Neural progenitor cell (in vitro differentiated cells): ENCODE measurements at places on chromosomes 7 and 10. TPM values are rescaled to one million over a fixed set of nuclear protein-coding genes. Genes with fewer than 3 reads are reported as not detected.

Gene SEMA3E
- total RNA-seq, result 2.0 and 5.5 TPM in 2 replicates

Gene GLI3
- 32.0 and 33.0 TPM in 2 replicates for total RNA-seq

Gene ZNF488
- not detected in 2 replicates for total RNA-seq

Gene MMS19
- 127 and 216 TPM in 2 replicates for total RNA-seq

Gene NKX1-2
- total RNA-seq, result not detected in 2 replicates

Gene TSPAN33
- 34.5 and 52.7 TPM in 2 replicates for total RNA-seq

Gene SYT15
- total RNA-seq, result 0.15 and 0.17 TPM in 2 replicates

Gene GATA3
- 0.09 TPM in 1 of 2 replicates, not detected in the other for total RNA-seq

Gene AGBL3
- total RNA-seq, result 0.58 and 2.1 TPM in 2 replicates

Gene GIMAP1
- not detected in 2 replicates for total RNA-seq

Gene GPR85
- total RNA-seq, result 1.2 and 3.0 TPM in 2 replicates

Gene BAIAP2L1
- total RNA-seq, result 29.5 and 35.1 TPM in 2 replicates

Gene TMEM213
- not detected in 2 replicates for total RNA-seq

Gene OR2A2
- total RNA-seq, result not detected in 2 replicates

DNA sequence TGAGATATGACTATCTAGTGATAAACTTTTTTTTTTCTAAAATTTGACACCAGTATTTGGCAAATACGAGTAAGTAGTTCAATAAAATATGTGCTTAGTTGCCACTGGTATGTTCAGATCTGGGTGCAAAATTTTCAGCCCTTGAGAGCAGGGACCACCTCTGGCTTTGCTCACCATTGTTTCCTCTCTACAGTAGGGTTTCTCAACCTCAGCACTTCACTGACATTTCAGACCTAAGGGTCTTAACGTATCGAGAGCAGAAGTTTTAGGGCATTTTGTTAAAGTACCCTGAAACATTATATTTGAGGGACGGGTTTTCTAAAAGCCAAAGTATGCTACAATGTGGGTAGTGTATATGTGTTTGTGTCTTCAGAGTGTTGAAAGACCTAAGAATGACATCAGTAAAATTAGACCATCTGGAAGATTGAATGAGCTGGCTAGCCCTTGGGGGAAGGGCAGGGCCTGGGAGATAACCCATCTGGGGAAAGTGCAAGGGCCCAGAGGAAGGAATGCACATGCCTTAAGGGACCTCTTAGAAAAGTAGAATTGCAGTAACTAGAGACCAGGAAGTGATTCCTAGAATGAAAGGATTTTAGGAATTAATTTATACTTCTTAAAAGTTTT is 11.8 kb downstream of the BZW2 start:
- DNase-seq, result peak; percentile 59

DNA sequence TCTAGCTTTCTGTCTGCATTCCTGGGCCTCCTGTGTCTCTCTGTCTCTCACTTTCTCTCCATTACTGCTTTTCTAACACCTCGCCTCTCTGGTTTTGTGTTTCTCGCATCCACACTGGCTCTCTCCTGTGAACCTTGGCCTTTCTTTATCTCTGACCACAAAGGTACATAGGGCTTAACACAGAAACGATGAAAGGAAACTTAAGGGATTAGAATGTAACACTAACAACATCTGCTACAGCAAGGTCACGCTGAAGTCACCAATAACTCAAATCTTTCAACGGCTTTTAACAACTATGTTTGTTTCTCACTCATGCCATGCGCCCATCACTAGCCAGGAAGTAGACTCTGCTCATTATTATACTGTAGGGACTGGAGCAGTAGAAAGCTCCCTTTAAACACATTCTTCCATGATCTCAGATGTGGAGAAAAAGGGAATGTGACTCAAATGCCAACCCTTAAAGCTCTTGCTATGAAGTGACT is 9.3 kb upstream of the OR6V1 start:
- no peak for DNase-seq

DNA sequence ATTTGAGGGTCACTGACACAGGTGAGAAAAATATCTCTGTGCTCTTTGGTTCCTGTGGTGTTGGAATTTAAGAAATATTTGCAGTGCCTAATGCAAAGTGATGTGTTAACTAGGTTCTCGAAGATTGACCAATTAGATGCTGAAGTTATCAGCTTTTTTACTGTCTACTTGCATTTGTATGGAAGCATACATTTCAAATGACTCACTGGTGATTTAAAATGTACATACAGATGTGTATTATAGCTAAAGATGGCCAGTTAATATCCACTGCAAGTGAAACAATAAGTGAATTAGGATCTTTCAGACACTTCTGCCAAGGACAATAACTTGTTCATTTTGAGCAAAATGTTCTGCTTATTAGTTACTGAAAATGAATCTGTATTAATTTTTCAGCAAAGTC is 205.0 kb downstream of the FANK1 start:
- DNase-seq, result no peak

DNA sequence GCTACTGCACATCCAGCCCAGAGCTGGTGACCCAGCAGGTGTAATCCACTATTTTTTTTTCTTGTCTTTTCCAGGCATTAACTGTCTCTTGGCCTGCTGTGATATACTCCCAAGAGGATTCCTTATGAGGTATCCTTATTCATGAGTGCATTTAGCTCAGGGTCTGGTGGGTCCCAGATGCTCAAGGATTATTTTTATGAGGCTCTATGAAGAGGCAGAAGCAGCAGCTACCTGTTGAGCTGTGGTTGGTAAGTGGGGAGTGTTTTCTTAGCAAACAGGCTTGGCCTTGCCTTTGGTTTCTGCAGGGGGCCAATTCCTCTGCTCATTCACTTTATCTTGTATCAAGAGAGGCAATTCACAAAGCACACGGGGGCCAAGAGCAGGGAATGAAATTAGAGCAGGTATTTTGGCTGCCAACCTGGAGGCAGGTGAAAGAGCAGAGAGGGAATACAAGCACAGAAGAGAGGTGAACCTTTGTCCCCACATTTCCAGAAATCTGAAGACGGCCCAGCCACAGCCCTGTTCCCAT is 221.6 kb downstream of the TMEM178B start:
- no peak for DNase-seq

GRCh38 chr10:4819707-4820106 is 6.3 kb upstream of the AKR1E2 start:
- no peak for DNase-seq

DNA sequence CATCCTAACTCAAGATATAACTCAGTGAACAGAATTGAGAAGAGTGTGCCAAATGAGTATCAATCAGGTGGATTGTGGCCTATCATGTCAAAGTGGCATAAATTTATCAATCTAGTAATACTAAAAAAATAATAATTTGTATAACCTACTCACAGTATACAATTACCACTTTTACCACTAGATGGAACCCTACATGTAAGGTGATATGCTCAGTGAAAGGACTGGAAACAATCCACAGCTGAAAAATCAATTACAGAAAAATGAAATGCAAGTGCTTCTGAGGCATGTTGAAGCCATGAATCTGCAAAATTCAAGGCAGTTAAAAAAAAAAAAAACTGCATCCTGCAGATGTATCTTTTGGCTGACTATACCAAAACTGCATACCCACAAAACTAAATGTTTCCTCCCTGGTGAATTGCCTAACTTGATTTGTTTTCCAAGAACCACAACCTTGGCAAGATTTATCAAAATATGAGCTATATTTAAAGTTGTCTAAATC is 13.9 kb downstream of the ARHGAP19 start:
- peak; percentile 35 for DNase-seq

- DNase-seq, result peak; percentile 85
These were observed at the start of gene PALD1 for GRCh38 chr10:70478191-70479164. Gene PALD1, plus strand, starts transcription at chr10:70478767. Its CDS starts 47,185 bp downstream, at chr10:70525952.

GRCh38 chr7:16841681-16842080 is 36.9 kb upstream of the AGR2 start:
- no peak for DNase-seq

GRCh38 chr7:48269066-48269465 is 97.8 kb downstream of the ABCA13 start:
- DNase-seq, result no peak

GRCh38 chr7:32044739-32045138 is 25.5 kb downstream of the PDE1C start:
- DNase-seq, result no peak

DNA sequence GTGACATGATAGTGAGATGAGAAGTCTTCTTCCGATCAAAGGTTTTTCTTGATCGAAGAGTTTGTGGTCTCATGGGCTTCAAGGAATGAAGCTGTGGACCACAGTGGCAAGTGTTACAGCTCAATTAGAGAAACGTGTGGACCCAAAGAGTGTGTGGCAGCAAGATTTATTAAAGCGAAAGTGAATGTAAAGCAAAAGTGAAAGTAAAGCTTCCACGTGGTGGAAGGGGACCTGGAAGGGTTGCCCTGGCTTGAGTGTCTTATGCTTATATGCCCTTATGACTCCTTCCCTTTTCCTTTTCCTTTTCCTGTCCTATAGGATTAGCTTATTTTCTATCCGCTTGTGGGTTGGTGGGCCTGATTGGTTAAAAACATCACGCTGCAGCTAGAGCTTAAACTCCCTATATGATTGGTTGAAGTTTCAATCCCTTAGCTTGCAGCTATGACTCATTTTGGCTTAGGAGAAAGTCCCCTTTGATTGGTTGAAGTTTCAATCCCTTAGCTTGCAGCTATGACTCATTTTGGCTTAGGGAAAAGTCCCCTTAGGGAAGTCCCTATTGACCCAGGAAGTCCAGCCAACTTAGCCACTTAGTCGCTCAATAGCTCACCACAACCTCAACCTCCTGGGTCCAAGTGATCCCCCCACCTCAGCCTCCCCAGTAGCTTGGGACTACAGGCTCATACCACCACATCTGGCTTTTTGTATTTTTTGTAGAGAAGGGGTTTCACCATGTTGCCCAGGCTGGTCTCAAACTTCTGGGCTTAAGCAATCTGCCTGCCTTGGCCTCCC is 34.7 kb downstream of the MRPS24 start:
- DNase-seq, result no peak

GRCh38 chr7:140673774-140674155 is 1.0 kb downstream of the ADCK2 start:
- no peak for DNase-seq

DNA sequence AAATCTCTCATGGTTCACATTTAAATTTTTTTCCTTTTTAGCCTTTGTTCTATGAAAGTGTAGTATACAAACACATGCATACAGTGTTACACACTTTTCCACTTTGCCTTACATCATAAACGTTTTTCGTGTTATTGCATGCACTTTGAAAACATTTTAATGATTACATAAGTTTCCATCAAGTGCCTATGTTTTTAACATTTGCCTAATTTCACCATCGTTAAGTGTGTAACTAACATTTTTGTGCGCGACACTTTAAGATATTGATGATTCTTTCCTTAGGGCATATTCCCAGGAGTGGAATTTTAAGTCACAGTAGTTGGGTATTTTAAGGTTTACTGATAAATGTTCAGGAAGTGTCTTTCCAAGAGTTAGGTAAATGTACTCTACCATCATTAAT is 1.5 kb upstream of the FRAT2 start:
- DNase-seq, result no peak

DNA sequence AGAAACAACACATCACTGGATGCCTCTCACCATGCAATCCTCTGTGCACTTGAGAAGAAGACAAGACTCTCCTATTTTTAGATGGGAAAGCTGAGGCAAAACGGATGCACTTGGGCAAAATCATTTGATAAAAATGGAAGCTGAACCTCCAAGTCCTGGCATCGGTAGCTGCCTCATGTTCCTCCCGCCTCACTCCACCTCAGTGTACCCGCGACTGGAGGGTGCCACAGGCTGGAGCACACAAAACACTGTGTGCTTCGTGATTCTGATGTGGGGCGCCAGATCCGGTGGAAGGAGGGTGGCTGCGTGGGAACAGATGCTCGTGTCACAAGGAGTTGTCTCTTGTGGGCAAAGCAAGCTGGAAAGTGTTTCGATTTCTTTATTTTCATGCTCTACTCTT is 41.3 kb downstream of the TAS2R41 start:
- no peak for DNase-seq

- DNase-seq, result no peak
These were observed 314.3 kb upstream of the PRKCQ start for GRCh38 chr10:6894405-6894804.

GRCh38 chr7:128422842-128423241 is 13.1 kb upstream of the IMPDH1 start:
- no peak for DNase-seq

DNA sequence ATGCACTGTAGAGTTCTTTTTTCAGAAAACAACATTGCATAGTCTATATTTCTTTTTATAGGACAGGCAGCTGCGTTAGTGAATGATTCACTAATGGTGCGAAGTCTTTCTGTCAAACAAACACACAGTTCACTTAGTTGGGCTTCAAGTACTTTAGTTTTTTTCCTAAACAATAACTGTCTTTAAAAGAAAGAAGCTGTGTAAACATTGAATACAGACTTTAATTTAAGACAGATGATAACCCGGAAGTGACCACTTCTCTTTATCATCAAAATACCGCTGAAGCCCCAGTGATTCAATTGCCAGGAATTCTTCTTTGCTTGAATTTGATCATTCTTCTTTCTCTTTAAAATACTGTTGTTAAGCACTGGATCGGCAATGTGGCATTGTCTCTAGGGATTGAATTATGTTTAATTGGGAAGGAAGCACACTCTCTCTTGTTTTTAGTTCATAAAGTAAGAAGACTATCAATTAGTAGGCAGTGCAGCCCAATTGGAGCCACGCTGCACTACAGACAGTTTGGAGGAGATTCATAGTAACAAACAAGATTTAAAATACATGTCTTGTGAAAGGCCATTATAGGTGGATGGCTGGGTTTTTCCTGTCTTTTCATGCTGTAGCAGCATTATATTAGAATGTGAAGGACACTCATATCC is 30.4 kb downstream of the CNTNAP2 start:
- DNase-seq, result no peak

DNA sequence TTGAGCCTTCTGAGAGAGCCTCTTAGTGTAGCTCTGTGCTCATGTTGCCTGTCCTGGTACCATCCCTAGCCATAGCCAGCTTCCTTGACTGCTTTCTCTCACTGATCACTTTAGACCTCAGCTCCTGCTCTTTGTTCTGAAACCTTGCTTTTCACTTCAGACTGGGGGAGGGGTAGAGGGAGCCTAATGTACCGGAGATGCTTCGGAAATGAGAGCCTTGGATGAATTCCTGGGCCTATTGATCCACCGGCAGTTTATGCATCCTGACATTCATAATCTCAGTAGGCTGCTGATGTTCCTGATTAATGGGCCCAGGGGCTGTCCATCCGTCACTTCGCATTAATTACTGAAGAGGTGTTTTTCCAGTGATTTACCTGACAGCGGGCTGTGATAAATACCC is 38.8 kb downstream of the R3HCC1L start:
- DNase-seq, result peak; percentile 43

- DNase-seq, result no peak
These were observed 44.5 kb downstream of the ZWINT start for GRCh38 chr10:56316603-56317002.

DNA sequence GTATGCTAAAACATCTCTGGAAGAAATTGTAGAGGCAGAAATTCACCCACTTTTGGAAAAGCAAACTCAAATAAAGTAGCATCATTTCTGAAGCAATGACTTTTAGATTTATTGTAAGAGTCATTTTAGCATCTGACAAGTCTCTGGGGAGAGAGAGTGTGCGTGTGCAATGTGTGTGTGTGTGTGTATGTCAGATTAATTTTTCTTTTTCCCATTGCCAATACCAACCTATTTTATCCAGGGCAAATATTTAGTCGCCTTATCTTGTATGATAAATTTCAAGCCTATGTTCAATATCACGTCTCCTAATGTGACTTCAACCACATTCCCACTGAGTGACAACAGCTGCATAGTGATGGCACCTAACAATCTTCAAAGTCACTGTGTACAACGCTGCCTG is 101.7 kb downstream of the NEBL start:
- DNase-seq, result no peak
